NCI-H524 treated with DMSO at 0.1 percent for 48 hours (cell line): ENCODE measurements at places on chromosomes 11 and 22.

DNA sequence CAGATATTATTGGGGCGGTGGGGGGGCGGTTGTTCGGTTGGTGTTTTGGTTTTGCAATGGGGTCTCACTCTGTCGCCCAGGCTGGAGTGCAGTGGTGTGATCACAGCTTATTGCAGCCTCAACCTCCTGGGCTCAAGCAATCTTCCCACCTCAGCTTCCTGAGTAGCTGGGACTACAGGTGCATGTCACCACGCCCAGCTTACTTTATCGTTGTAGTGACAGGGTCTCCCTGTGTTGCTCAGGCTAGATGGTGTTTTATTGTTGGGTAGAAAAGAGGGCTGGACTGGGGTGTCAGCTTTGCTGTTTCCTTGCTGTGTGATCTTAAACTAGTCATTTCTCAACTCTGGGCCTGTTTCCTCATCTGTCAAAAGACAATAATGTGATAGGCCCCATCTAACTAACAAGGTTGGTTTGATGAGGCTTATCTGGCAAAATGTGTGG is 17.5 kb upstream of the MYH9 start:
- DNase-seq: no peak

DNA sequence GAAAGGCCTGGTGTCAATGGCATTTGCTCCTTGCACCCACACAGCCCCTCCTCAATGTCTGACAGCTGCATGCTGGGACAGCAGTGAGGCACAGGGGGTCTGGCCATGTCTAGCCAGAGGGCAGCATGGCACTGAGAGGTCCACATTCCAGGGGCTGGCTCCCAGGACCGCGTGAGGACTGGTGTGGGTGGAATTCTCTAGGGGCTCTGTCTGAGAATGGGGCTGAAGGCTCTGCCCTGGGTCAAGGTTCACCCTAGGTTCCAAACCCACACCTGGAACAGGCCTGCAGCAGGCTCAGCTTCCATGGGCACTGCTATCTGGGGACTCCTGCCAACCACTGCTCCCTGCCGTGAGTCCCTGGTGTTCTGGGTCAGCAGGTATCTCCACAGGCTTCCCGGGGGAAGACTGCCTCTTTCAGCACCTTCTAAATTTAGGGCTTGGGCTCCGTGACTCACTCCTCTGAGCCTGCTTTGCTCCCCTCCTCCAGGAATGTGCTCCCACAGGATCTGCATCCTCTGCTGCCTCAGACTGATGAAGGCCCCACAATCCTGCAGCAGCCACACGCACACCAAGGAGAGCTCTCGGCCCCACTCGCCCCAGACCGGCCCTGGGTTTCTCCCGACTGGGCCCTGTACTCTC is 4.2 kb downstream of the STARD10 start:
- no peak for DNase-seq

DNA sequence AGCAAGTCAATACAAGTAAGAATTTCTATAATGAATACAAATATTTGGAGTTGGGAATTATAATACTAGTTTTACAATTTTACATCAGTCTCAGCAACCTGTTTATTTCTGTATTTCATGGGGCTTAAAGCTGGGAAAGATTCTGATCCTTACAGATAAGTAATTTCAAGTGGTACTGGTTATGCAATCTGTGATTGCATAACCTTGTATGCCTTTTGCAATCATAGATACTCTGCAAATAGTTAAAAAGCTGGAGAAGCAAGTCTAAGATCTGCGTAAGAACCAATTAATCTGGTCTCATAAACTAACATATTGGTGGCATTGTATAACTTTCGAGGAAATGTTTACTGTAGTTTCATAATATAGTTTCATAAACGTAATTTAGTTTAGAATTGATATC is 198.3 kb upstream of the PGR start:
- no peak for DNase-seq

DNA sequence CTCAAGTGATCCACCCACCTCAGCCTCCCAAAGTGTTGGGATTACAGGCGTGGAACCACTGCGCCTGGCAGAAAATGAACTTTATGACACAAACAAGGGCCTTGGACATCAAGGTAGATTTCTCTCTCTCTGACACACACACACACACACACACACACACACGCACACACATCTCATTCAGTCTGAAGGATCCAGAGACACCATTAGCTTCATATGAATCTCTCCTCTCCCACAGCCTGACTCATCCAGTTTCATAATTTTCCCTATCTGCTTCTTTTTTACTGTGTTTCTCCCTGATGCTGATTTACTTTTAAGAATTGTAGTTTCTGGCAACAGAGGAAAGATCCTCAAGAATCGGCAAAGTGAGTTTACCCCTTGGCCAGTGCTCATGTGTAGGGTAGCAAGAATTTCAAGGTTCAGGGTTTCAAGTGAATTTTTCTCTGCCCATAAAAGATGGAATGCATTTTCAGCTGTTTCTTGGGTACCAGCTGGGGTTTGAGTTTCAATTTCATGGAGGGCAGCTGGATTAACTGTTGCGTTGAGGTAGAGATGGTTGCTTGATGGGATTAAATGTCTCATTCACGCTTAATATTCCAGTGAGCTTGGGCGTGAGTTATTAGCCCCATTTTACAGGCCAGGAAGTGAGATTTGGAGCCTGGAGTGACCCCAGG is 3.5 kb downstream of the MYO18B start:
- peak; percentile 6 for DNase-seq
